ENCODE measurements at places on chromosomes 12 and 14.
A peak's percentile ranks its signal among the peaks of the same experiment; 100 is the strongest.

DNA sequence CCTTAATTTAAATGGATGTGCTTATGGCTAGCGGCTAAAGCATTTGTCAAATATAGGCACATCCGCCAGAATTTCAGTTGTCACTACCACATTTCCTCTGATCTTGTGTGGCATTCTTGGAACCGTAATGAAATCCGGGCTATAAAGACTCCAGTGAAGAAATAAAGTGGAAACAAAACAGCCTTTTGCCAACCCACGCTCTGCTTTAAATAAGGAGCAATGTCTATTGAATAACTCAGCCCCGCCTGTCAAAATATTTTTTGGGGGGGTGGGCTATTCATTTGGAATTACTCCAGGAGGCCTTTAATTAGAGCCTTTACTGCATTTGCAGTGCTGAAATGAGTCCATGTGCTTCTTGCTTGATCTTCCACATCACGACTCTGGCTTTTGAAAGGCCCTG is 179.6 kb upstream of the RPH3A start:
- no peak for DNase-seq

DNA sequence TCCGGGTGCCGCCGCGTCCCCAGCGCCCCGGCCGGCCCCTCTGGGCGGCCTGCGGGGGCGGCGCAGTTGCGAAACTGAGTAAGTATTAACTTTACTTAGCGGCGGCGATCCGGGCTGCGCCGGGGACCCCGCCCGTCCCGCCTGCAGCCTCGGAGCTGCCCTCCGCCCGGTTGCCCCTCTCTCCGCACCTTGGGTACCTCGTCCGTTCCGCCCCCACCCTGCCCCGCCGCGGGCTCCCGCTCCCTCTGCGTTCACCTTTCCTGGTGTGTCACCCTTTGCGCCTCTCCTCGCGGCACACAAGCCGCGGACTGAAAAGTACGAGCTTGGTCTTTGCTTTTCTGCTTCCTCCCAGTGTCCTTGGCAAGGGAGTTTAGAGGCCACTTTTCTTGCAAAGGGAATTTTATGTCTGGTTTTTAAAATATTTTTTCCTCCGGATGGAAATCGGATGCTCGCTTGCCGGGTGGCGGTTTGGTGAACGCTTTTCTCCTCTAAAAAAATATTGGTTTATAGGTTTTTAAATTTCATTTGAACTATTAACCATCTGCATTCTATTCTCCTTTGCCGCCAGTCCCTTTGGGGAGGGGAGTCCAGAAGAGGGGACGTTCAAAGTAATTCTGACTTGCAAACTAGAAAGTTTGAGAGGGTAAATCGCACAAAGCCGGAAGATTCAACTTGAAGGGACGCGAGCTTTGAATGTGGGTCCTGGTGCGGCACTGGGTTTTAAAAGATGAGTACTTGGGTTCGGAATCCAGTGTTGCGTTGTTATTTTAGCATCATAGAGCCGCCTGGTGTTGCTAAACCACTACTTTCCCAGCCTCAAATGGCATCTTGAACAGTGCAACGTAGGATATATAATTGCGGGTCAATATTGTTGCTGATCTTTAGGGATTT is 834 bp downstream of the RASSF8 start:
- DNase-seq: no peak

- DNase-seq: no peak
Measured at GRCh38 chr14:71432334-71433110, 499.7 kb upstream of the RGS6 start.

- no peak for DNase-seq
Measured at GRCh38 chr12:67790660-67791059, 142.1 kb downstream of the DYRK2 start.

DNA sequence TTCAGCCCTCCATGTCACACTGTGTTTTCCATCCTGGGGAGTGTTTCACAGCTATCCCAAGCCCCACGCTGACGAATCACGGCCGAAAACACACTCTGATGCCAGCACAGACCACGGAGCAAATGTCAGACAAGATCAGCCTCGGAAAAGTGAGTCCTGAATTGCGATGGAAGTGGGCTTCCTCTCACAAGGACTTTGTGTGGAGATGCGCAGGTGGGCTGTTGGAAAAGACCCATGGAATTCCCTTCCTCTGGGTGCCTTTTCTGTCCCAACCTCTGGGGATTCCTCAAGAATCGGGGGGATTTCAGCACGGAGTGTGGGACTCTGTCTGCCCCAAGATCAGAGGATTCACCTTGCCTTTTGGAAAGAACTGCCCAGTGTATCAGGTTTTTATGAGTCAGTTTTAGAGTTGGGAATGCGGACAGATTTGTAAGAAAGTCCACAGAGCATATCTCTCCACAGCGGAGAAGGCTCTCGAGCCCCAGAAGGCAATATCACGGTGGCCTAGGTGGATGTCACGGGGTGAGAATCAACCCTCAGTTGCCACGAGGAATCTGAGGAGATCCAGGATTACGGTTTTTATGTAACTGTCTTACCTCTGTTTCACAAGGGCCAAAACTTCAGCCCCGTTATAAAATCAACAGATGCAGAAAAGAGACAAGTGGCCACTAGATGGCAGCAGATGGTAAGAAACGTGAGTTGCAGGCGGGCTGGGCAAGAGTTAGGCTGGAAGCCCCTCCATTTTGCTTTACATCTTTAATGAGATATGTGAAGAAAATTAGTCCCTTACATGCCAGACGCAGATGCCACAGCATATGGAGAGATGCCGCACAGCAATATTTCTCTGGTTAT is 201.9 kb downstream of the DAD1 start:
- DNase-seq: peak; percentile 69

DNA sequence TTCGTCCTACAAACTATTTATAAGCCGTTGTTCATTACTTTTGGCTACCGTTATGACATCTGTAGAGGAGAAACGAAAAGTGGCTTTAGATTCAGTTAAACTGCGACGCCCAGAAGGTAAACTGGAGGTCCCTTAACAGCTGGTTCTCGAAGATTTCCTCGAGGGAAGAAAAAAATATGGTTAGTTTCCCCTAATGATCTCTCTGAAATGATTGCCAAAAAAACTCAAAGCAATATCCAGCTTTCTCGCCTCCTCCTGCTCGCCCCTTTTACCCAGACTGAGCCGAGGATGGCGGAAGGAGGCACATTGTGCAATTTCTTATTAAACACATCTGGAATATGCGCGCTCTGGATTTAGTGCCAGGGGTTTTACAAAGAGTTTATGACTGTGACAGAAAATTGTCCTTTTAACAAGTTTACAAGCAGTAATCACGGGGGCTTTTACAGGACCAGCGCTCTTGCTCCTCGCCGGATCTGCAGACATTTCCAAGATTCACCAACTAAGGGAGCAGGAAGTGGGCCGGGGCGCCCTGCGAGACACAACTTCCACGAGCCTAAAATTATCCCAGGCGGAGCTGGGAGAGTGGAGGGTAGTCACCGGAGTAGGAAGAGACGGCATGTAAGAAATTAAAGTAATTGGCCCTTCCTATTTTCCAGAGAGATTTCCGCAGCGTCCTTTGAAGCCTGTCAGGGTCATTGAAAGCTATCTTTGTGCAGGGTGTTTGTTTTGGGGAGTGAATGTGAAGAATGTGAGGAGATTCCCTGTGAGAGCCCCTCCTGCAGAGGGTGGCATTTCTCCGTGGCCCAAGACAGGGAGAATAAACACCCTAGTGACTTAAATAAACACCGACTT is 5.6 kb downstream of the SIX1 start:
- no peak for DNase-seq

GRCh38 chr12:42056130-42056529 is 88.5 kb downstream of the GXYLT1 start:
- DNase-seq: no peak

DNA sequence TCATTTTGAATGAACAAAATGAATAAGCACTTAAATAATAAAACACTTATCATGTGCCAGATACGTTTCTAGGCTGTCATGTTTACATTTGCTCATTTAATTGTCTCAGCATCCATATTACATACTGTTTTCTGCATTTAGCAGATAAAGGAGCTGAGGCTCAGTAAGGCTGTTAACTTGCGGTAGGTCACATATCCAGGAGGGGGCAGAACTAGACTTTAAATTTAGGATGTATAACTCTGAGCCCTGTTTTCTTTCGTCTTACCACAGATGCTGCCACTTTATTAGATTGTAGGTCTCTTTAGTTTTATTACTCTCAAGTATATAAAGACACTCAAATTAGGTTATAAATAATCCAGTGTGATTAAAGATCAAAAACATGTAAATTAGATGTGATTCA is 17.7 kb downstream of the IRAK4 start:
- DNase-seq: no peak

- DNase-seq: no peak
Measured at GRCh38 chr12:122080149-122081082, 1.9 kb downstream of the MLXIP start.

DNA sequence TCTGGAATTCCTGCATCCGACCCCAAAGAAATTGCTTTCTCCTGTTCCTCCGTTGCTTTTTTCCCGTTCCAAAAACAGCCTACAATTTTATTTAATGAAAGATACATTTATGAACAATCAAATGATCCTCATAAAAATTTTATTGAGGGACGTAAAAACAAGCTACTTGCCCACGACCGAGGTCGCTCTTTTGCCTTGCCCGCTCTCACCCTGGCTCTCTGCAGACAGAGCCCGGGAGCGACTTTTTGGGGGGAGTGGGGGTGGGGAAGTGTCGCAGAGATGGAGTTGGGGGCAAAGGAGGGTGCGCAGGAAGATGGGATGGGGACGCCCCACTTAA is 1.1 kb upstream of the HOXC9 start:
- DNase-seq: no peak

- DNase-seq: no peak
Measured at GRCh38 chr12:11576104-11576503, 73.4 kb upstream of the ETV6 start.

GRCh38 chr12:74365178-74365964 is 172.3 kb upstream of the ATXN7L3B start:
- no peak for DNase-seq

- DNase-seq: no peak
Measured at GRCh38 chr12:95574799-95575452, 23.6 kb upstream of the USP44 start.

DNA sequence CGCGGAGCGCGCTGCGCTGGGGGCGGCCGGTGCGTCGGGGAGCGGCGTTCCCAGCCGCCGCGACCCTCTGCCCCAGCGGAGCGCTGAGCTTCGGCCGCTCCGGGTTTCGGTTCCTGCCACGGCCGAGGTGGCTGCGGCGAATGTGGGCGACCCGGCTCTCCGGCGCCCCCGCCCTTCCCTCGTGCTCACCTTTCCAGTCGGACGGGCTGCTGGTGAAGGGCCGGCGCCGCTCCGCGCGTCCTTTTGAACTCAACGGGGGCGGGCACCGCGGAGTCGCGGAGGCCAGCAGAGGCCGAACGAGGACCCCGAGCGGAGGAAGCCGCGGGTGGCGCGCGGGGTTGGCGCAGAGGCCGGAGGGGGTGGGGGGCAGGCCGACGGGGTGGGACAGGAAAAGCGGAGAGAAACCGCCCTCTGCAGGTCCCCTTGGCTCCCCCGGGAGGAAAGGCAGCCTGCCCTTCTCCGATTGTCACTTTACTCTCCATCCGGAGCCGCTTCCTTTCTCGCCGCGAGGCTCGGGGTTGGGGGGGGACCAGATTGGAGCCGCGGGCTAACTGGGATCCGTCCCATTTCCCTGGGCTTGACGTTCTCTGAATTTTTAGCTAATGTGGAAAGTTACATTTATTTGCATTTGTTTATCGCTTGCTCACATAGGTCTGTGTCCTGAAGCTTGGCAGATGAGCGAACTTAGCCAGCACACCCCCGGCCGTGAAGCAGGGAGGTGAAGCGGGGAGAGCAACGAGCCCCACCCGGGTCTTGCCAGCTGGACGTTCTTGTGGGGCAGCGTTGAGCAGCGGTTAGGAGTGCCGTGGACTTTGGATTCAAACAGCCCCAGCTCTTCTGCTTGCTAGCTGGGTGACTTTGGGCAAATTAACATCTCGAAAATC is at the start of gene SMAGP:
Gene SMAGP, minus strand, starts transcription at position 349 of the 884 bp plus-strand sequence. CDS start 1,137 bp downstream, outside the sequence.
- DNase-seq: no peak

- no peak for DNase-seq
Measured at GRCh38 chr12:52195065-52195730, 3.4 kb upstream of the KRT80 start.

DNA sequence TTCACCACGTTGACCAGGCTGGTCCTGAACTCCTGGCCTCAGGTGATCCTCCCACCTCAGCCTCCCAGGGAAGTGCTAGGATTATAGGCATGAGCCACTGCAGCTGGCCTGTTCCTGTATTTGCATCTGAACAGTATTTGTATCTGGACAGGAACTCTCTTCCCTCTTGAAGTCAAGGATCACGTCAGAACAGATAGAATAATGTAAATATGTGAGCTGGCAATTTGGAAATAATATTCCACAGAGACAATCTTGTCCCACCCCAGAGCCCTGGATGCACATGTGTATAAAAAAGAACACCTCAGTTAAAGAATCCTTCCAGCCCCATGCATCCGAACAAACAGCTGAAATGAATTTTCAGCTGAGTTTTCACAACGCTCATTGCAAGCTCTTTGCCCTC is 118.3 kb downstream of the VEZT start:
- no peak for DNase-seq

DNA sequence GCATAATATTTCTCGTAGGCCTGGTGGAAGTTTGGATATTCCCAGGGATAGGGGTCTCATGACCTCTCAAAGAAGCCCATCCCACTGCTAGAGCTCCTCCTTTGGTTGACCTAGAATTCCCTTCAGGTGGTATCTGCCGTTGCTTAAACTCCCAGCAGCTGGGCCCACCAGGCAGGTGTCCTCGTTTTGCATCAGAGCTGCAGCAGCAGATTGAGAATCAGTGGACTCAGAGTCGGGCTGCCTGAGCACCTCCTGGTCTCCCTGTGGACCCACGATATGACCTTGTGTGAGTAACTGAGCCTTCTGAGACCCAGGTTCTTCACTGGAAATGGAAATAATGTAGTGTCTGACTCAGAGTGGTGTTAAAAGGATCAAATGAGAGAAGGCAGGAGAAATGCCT is 132.7 kb downstream of the PAPOLA start:
- peak; percentile 78 for DNase-seq

DNA sequence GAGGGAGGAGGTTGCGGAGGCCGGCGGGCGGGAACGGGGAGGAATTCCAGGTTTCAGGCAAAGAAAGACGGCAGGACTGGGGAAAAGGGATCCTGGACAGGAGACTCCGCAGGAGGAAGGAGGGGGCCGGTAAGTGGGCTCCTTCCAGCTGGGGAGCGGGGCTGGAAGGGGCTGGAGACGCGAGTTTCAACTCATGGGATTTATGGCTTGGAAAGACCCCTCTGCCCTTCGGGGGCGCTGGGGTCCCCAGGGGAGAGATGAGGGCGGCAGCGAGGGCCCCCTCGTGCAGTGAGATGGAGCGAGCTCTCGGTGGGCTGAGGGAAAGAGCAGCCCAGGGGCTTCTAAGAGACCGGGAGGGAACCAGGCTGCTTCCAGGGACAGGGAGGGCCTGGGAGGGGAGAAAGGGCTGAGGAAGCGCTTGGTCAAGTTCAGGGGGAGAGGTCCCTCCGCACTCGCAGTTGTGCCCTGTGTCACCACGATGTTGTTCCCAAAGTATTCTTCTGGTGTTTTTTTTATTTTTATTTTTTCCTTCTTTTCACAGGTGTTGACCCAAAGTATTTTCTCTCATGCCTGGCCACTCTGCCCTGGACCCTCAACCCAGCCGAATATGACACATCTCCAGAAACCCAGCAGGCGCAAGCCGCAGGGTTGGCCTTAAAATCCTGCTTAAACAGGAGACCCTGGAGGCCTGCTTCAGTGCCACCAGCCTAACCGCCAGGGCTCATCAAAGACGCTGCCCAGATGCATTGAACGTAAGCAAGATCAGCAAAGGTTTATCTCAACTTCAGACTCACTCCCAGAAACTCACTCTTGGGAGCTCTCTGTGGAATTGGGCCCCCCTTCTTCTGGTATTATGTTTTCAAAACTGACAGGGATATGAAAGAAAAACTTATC is 16.1 kb downstream of the TNFAIP2 start:
- DNase-seq: no peak

- DNase-seq: no peak
Measured at GRCh38 chr14:101903111-101903561, 61.2 kb upstream of the DYNC1H1 start.

GRCh38 chr14:71448431-71449315 is 483.6 kb upstream of the RGS6 start:
- no peak for DNase-seq
